ENCODE measurements at places on chromosomes 11 and 22.

DNA sequence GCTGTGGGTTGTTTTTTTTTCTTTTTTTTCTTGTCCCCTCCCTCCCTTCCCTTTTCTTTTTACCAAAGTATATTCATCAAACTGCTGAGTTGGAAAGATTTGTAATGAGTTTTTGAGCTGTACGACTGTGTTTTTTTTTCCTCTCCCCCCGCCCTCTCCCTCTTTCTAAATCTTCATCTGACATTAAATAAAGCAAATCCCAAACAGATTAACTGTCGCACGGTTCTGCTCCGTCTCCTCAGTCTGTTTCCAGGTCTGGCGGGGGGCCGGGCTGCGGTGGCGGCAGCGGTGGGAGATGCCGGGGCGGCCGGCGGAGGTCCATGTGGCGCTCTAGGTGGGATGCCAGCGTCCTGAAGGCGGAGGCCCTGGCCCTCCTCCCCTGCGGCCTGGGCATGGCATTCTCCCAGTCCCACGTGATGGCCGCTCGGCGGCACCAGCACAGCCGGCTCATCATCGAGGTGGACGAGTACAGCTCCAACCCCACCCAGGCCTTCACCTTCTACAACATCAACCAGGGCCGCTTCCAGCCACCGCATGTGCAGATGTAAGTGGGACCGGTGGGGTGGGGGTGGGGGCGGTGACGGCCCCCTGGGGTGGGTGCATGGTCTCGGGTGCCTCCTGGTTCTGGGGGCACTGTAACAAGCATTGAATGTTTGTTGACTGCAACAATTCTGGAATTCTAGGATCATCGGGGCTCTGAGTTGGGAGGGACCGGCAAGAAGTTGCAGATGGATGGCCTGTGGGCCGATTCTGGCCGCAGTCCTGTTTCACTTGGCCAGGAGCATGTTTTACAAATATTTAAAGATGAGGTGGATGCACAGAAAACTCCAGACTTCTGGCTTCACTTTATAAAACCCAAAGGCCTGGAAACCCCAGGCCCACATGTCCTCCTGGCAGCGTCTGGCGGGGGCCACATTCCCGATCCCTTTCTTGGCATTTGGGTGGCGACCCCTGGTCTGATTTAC lies 13.1 kb downstream of the MPPED1 start:
- no peak for DNase-seq

GRCh38 chr11:99015634-99016454 lies 4.9 kb upstream of the CNTN5 start:
- DNase-seq = peak; percentile 71

- no peak for DNase-seq
Observed at GRCh38 chr11:71244116-71244810, 8.1 kb downstream of the SHANK2 start.

DNA sequence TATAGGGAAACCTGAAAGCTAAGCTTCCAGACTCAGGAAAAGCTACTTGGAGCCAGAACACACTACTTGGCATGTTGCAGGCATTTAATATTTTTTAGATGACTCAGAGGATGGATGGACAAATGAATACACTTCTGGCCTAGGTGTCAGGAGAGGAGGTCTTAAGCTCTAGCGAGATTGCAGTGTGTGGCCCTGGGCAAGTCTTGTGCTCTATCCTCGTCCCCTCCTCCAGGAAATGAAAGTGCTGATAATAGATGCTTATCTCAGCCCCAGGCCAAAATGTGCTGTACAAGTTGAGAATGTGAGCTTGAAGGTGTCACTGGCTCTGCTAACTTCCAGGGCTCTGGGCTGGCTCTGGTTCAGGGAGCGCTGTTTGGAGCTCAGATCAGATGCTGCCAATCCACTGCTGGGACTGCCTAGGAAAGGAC lies 136.3 kb downstream of the PKNOX2 start:
- DNase-seq = no peak

DNA sequence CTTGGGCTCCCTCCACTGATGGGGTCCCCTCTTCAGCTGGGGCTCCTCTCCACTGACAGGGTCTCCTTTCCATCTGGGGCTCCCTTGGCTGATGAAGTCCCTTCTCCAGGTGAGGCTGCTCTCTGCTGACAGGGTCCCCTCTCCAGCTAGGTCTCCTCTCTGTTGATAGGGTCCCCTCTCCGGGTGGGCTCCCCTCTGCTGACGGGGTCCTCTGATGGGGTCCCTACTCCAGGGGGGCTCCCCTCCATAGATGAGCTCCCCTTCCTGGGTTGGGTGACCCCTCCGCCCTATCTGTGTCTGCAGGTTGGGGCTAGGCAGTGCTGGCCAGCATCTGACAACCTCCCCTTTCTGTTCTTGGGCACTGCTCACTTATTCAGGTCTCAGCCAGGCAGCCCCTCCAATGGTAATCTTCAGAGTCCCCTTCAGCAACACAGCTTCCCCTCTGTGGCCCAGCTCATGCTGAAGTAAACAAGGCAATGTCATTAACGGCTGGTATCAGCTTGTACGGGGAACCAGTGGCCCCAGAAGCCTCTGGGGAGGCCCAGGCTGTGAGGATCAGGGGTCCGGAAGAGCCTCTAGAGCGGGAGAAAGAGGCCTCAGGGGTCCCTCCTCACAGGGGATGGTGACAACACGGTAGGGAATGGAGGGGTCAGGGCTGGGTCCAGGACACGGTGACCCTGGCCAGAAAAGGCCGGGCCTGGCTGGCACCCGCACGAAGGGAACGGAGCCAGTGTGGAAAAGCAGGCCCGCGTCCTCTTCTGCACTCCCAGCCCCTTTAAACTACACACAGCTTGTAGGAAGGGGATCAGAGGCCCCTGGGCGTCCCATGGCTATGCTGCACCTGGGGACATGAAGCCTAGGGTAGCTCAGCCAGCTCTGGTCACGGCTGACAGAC lies 9.6 kb upstream of the CD81 start:
- no peak for DNase-seq

DNA sequence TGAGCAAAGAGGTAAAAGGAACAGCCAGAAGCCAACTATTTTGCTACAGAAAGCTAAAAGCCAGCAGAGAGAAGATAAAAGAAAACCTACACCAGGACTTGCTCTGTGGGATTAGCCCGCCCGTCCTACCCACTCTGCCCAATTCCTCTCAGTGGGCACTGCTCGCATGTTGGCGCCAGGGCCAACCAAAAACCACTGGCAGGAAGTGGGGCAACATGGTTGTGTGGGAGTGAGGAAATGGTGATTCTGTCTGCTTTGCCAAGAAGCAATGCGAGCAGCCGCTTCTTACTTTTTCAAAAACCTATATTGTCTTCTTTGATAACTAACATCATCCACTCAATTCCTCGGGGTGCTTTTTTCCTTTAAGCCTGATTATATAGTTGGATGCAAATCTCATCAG lies 14.2 kb upstream of the APOA1 start:
- no peak for DNase-seq

GRCh38 chr22:21077884-21078508 lies 32.2 kb downstream of the LRRC74B start:
- no peak for DNase-seq

DNA sequence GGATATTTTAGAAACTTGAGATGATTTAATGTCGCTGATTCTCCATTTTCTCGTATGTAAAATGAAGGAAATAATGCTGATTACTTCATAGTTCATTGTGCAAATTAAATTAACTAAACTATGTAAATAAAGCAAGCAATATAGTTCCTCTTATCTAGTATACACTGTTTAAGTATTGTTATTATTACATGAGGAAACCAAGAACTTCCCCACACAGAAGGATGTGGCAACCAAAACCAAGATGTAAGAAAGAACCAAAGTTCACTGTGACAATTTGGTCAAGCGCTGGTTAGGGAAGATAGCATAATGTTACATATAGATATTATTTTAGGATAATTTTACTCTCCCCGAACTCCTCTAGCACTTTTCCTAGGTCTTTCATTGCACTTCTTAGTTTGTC lies 103.2 kb downstream of the XKR3 start:
- no peak for DNase-seq

DNA sequence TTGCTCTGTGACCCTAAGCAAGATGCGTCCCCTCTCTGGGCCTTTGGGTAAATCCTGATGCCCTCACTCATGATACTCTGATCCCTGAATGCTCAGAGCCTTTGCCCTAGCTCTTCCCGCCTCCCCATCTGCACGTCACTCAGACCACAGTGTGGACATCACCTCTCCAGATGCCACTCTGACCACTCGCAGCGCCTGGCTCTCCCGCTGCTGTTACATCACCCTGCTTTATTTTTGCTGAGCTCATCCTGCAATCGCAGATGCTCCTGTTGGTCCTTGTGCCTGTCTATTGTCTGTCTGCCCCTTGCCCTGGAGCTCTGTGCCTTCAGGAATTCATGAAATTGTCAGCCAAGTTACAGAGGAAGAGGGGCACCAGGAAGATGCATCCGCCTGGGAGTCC lies 5.5 kb downstream of the OSM start:
- DNase-seq = no peak

GRCh38 chr11:15341587-15341986 lies 226.9 kb downstream of the INSC start:
- DNase-seq = no peak
